ENCODE measurements at places on chromosomes 2 and 18. TPM values are rescaled to one million over a fixed set of nuclear protein-coding genes. Genes with fewer than 3 reads are reported as not detected.

Gene IHH
- total RNA-seq: not detected

Gene PROC
- total RNA-seq: not detected

GRCh38 chr2:188631037-188631809, 339.5 kb downstream of the GULP1 start:
- no peak for DNase-seq

GRCh38 chr2:7428454-7429204, 511.4 kb downstream of the RNF144A start:
- DNase-seq: no peak

GRCh38 chr2:65045651-65046050, 10.6 kb upstream of the CEP68 start:
- no peak for DNase-seq

GRCh38 chr18:55302167-55302833, 285.7 kb downstream of the TCF4 start:
- DNase-seq: peak; percentile 51
